Astrocyte of the cerebellum (primary cell): ENCODE measurements at places on chromosomes 3 and 15.

DNA sequence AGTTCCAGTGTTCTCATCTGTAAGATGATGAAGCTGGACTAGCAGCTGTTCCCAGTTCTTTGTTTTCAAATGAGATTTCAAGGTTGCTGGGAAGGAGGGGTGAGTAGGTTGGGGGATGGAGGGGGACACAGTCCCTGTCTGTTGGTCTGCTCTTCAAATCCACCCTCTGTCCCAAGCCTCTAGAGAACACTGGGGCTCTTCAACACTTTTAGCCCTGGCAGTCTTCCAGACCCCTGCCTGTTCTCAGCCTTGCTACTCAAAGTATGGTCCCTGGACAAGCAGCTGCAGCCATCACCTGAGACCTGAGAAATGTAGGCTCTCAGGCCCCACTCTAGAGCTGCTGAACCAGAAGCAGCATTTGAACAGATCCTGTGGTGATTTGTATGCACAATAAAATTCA is 41.3 kb downstream of the NEK11 start:
- no peak for DNase-seq

DNA sequence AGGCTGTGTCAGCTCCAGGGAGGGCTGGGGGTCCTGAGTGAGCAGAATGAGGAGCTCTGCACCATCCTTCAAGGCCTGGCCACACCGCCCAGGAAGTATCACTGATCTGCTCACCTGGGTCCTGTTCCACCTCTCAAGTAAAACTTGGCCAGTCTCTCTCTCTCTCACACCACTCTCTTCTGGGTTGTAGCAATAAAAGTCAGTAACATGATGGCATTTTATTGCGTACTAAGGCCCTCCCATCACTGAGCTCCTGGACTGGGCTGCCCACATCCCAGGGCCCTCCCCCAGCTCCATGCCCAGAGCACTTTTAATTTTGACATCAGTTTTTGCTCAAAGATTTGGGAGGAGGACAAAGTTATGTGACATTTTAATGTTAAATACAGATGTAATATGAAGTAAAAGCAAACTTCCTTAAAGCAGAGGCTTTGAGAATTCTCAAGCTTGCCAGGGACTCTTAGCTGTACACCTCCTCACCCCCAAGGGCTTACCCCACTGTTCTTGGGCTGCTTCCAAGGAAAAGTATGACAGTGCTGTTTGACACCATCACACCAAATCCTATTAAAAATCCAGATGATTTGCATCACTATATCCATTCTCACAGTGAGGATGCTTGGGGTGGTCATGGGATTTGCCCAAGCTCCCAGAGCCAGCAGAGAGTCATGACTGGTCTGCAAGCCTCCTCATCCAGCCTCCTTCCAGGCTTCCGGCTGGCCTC is 105.1 kb upstream of the SLCO2A1 start:
- DNase-seq, result no peak

DNA sequence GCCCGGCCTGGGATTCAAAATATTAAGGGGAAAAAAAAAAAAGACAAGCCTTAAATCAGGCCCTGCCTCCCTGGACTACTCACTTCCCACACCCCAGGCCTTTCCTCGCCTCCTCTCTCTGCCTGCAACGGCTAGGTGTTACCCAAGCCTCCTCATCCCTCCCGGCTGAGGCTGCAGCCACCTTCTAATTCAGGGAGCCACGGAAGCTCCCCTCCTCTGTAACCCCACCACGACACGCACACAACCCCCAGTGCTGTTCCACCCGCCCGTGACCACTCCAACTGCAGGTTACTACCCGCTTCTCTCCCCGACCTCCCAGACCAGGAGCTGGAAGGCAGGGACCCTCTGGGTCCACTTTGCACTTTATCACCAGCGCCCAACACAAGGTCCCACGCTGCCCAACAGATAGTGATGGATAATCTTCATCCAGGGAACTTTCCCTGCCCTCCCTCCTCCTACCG is 936 bp downstream of the KIF7 start:
- no peak for DNase-seq

- no peak for DNase-seq
Observed at GRCh38 chr3:165903885-165904630, 66.8 kb upstream of the BCHE start.

DNA sequence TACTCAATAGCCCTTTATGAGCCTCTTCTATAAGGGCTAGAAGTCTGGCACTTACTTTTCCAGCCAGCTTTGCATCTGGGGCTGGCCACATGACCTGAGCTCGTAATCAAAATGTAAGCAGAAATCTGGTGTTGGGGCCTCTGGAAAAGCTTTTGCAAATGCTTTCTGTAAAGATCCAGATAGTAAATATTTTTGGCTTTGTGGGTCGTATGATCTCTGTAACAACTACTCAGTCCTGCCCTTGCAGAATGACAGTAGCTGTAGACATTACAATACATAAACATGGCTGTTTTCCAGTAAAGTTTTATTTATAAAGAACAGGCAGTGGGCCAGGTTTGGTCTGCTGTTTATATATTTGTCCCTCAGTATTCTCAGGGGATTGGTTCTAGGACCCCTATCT is 46.2 kb upstream of the THRB start:
- DNase-seq, result no peak

DNA sequence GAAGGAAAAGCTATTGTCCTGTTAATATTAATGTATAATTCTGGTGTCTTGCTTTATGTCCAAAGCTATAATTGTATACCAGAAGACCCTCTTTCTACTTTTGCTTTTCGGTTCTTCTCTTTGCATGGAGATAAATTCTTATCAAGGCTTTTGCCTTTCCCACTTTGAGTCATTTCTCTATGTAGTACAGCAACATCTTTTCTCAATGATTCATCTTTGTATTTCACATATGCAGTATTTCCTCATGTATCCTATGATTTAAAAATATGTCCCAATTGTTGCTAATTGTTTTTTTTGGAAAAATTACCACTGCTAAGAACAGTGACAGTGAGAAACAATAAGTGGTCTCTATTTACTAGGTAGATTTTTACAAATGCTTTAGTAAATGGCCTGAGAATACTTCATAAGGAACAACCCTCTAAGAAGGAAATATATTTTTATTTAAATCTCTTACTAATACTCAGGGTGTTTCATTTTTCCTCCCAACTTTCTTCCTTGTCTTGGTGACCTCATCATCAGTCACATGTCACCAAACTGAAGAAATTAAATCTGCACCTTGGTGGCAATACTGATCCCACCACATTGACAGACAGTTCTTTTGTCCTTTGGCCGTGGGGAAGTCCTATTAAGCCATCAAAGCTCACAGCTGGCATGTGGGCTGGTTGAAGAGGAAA is 290.6 kb downstream of the SATB1 start:
- no peak for DNase-seq

DNA sequence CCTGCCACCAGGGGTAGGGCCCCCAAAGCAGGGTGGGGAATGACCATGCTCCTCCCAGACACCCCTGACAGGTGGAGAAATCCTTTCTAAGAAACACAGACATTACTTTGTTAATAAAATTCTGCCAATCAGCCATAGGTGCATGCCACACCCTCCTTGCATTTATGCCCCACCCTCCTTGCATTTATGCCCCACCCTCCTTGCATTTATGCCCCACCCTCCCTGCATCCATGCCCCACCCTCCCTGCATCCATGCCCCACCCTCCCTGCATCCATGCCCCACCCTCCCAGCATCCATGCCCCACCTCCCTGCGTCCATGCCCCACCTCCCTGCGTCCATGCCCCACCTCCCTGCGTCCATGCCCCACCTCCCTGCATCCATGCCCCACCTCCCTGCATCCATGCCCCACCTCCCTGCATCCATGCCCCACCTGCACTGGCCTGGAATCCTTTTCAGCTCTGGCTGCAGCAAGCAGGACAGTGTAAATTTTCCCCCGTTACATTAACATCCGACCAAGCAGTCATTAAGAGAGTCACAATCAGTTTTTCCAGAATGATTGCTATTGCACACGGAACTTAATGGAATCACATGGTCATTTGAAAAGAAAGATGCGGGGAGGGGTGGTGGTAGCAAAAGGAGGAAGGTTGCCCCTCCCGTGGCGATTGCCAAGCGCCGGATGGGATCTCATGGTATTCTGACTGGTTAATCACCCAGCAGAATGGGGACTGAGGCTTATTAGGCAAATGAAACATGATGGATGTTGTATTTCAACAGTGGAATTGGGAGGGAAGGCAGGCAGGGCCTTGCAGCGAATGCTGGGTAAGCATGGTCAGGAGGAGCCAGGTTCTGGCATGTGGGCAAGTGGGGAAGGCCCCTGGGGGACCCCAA is 91.2 kb downstream of the TLE3 start:
- no peak for DNase-seq

- DNase-seq, result no peak
Observed at GRCh38 chr3:112149136-112149535, 16.1 kb upstream of the GCSAM start.
